ENCODE measurements at places on chromosomes 6 and 20. TPM values are rescaled to one million over a fixed set of nuclear protein-coding genes. Genes with fewer than 3 reads are reported as not detected.

The RAET1L gene
- not detected for total RNA-seq

The RAB32 gene
- total RNA-seq = 148 TPM

The IL22RA2 gene
- not detected for total RNA-seq

The HNF4A gene
- not detected for total RNA-seq

The ERGIC3 gene
- 278 TPM for total RNA-seq
